OCI-M1 (cell line): ENCODE measurements at places on chromosomes 7 and 10.

GRCh38 chr7:71480791-71481190 lies 348.8 kb downstream of the GALNT17 start:
- no peak for DNase-seq

DNA sequence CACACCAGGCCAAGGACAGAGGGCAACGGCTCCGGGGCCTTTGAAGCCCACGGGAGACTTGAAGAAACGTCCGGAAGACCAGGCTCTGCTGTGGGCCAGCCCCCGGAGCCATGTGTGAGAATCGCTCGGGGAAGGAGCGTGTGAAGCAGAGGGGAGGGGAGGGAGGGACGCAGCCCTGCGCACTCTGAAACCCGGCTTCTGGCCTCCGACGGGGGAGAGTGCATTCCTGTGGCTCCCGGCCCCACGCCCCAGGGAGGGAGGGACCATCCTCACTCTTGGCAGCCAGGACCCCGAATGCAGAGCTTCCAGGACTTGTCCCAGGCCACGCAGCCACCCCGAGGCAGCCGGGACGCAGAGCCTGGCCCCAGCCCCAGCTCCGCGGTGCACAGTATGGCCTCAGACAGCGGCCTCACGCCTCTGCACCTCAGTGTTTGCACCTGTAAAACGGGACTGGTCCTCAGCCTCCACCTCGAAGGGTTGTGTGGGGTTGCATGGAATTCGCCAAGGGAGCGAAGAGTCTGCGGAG lies 67.4 kb downstream of the PDGFA start:
- DNase-seq, result no peak

- no peak for DNase-seq
Observed at GRCh38 chr10:6702030-6702429, 122.0 kb upstream of the PRKCQ start.

GRCh38 chr10:84996580-84996979 lies 668.2 kb downstream of the CCSER2 start:
- DNase-seq, result no peak

DNA sequence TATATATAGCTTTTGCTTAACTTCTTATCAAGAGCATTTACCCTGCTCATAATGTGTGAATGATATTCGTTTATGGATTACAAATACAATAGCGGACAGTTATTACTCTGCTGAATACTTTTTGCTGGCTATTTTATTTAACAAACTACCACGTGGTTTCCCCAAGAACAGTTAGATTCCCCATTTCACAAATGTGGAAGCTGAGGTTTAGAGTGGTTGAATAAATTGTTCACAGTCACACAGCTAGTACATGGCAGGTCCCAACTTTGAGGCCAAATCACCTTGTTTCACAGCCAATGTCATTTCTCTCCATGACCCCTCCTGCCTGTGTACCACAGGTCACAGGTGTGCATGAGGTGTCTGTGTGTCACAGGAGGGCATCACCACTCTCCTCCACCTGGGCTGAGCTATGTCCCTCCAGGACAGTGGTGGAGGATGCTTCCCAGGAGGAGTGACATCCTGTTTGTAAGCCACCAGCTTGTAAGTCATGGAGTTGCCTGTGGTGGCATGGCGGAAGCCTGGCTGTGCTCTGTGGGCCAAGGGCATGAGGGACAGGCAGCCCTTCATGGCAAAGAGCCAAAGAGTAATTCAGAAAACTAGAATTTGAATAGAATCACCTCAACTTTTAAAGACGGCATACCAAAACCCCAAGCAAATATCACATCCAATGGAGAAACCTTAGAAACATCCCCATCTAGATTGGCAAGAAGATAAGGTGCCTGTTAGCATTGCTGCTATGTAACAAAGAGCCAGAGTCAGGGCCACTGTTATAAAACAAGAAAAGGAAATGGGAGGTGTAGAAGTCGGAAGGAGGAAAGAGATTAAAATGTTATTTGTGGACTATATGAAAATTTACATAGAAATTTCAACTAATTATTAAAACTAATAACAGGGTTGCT lies 51.9 kb downstream of the AOC1 start:
- no peak for DNase-seq

DNA sequence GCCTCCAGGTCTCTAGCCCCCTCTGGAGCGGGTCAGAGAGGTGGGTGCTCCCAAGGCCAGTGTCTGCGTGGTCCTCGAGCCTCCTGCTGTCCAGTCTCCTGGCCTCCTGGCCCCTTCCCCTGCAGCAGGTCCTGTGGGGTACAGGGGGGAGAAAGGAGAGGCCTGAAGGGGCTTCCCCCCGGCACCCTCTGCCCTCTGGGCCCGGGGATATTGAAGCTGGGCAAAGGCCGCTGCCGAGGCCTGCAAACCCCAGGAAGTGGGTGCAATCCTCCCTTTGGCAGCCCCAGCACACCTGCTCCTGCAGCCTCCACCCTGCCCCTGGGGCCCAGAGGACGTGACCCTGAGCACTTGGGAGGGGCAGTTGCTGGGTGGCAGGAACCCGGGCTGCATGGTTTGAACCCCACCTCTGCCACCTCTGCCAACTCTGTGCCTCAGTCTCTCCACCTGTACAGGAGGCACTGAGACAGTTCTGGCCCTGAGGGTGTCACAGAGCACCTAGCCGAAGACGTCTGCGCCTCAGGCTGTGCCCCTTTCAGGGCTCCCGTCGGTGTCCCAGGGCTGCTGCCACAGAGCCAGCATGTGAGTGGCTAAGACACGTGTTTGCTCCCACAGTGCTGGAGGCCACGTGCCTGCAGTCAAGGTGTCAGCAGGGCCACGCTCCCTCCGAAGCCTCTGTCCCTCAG lies 59.1 kb upstream of the INPP5A start:
- no peak for DNase-seq

- DNase-seq, result no peak
Observed at GRCh38 chr7:100434297-100435144, 1.8 kb downstream of the PPP1R35 start.
